ENCODE measurements at places on chromosomes 6 and 20. TPM values are rescaled to one million over a fixed set of nuclear protein-coding genes. Genes with fewer than 3 reads are reported as not detected.

Gene MEI4
- 1.2 TPM for total RNA-seq

GRCh38 chr6:114344246-114344970, 1.6 kb upstream of the HS3ST5 start:
- H3K4me1 ChIP-seq = no peaks in the 10 kb centered on the region
- H3K36me3 ChIP-seq = no peaks in the 10 kb centered on the region
- no peak for DNase-seq
- H3K27ac ChIP-seq = no peak overlapping the region
- no peak overlapping the region for H3K4me3 ChIP-seq
- H3K27me3 ChIP-seq = no peaks in the 10 kb centered on the region

DNA sequence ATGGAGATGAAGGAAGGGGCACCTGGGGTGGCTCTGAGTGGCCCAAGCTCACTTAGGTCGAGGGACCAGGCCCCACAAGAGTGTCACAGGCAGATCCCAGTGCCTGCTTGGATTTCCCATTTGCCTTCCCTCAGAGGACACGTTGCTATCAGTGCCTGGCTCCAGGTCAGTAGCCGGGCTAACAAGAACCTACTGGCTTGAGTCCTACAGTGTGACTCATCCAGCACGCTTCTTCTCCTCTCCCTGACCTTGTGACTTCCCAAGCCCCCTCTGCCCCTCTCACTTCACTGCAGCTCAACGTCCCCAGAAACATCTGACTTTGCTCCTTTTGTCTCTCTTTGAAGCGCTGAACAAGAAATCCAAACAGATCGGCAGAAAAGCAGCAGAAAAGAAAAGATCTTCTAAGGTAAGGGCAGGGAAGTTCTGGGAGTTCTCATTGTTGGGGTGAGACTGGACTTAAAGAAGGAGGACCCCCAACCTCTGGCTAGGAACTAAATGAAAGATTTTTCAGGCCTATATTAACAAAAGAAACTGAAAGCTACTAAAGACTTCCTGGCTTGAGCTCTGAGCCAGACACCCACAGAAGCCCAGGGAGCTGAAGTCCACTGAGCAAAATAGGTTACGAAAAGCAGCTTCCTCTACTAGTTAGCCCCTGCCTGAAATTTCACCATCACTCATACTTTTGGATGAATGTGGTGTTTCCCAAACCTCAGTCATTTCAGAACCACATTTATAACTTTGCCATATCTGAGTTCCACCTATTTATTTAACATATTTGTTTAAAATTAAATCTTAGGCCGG, 21.5 kb downstream of the ASIP start:
- no peak for DNase-seq
- H3K4me3 ChIP-seq = peak overlapping the region; percentile 9
- no peaks in the 10 kb centered on the region for H3K4me1 ChIP-seq
- H3K36me3 ChIP-seq = no peaks in the 10 kb centered on the region
- H3K27ac ChIP-seq = no peak overlapping the region
- no peaks in the 10 kb centered on the region for H3K27me3 ChIP-seq

DNA sequence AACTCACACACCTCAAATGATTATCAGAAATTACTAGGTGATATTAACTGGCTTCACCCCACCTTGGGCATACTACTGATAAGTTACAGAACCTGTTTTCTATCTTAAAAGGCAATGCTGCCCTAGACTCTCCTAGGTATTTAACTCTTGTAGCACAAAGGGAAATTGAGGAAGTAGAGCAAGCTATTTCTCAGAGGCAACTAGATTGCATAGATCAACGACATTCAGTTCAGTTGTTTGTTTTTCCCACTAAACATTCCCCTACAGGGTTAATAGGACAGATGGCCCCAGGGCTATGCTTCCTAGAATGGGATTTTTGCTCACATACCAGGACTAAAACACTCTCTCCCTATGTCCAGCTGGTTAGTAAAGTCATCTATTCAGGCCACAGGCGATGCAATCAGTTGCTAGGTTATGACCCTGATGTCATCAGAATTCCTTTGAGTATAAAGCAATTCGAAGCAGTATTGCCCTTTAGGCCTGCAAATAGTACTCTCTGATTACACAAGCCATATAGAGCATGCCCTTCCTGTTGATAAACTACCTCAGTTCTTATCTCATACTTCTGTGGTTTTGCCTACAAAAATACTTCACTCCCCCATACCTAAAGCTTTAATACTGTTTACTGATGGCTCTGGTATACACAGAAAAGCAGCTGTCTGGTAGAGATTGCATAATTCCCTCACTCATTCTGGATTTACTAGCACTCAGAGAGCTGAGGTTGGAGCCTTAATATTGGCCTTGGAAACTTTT, 67.4 kb upstream of the ASCC3 start:
- no peak overlapping the region for H3K27ac ChIP-seq
- no peaks in the 10 kb centered on the region for H3K4me1 ChIP-seq

- H3K27ac ChIP-seq = no peak overlapping the region
- no peaks in the 10 kb centered on the region for H3K36me3 ChIP-seq
- DNase-seq = no peak
- peaks cover 9% of the 10 kb centered on the region for H3K4me1 ChIP-seq
These were observed 23.0 kb downstream of the SLC23A2 start for GRCh38 chr20:4978050-4978918.
